ENCODE measurements at places on chromosomes 3 and 15.

DNA sequence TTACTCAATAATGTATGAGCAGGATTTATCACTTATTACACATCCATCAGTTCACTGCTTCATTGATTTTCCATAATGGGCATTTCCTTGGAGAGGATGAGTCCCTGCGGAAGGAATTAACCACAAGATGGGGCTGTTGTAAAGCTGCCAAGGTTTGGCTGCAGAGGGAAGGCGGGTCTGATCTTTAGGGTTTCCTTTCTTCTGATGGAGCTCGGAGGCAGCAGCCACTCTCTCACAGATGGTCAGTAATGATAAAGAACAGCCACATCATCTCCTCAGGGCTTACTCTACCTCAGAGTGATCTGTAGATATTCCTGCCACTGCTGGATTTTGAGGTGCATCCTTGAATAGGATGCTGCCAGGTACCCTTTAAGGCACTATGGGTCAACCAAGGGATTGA, 115.2 kb downstream of the USP13 start:
- peak; percentile 28 for DNase-seq

- no peak for DNase-seq
Observed at GRCh38 chr3:193874997-193875593, 260.9 kb upstream of the HES1 start.

GRCh38 chr3:185732782-185733181, 92.1 kb downstream of the IGF2BP2 start:
- DNase-seq = no peak

- peak; percentile 50 for DNase-seq
Observed at GRCh38 chr3:108914774-108915641, 38.7 kb downstream of the GUCA1C start.

- DNase-seq = no peak
Observed at GRCh38 chr3:150394606-150395005, 13.5 kb upstream of the TSC22D2 start.

- no peak for DNase-seq
Observed at GRCh38 chr3:48140336-48140757, 47.9 kb downstream of the CDC25A start.

- DNase-seq = peak; percentile 25
Observed at GRCh38 chr15:41490355-41490754, 3.3 kb upstream of the ITPKA start.

DNA sequence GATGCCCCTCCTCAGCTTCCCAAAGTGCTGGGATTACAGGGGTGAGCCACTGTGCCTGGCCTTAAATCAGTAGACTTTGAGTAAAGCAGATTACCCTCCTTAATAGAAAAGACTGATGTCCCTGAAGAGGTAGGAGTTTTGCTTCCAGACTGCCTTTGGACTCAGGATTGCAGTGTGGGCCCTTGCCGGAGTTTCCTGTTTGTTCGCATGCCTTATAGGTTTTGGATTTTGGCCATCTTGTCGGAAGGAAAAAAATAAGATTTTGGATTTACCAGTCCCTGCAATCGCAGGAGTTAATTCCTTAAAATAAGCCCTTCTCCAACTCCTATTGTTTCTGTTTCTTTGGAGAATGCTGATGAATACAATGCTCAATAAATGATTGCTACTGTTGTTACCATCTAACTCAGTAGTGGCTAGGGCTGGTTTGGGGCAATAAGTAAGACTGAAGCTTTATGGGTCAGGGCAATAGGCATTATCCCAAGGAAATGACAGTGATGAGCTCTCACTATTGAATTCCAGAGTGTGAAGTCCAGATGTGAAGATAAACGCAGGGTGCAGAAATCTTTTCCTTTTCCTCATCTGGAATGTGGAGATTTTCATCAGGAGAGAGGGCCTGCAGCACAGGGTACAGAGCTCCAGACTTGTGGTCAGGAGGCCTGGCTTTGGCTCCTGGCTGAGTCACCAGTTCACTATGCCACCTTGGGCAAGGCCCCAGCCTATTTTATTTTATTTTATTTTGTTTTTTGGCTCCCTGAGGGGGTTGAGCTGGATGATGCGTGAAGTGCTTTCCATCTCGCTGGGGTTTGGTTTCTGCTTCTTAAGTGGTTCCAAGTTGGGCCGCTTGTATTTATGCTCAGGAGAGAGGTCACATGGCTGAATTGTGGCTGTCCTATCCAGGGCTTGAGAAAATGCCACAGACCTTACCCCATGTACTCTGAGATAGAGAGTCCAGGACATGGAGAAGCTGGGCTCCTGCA, 25.3 kb downstream of the FOXL2 start:
- DNase-seq = no peak

GRCh38 chr3:64199932-64200331, 25.3 kb downstream of the PRICKLE2 start:
- no peak for DNase-seq

- no peak for DNase-seq
Observed at GRCh38 chr3:8629151-8630021, 15.2 kb downstream of the SSUH2 start.
